T-helper 22 cell (primary cell): ENCODE measurements at places on chromosomes 6 and 20.

DNA sequence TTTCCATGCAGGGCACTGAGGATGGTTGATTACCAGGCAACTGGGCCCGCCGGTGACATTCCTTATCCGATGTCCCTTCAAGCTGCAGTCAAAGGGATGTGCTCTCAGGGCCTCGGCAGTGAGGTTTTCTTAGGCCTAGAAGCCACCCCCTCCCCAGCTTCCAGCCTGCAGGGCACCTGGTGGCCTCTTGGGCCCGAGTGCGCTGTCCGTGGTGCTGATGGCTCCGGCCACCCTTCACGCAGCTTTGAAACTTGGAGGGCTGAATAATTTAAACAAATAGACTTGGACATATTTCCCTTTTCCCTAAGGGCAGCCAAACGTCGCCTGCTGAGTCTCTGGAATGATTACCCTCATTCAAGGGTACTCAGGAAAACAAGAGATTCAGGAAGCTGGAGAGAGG is 8.9 kb upstream of the MLN start:
- no peak for DNase-seq

DNA sequence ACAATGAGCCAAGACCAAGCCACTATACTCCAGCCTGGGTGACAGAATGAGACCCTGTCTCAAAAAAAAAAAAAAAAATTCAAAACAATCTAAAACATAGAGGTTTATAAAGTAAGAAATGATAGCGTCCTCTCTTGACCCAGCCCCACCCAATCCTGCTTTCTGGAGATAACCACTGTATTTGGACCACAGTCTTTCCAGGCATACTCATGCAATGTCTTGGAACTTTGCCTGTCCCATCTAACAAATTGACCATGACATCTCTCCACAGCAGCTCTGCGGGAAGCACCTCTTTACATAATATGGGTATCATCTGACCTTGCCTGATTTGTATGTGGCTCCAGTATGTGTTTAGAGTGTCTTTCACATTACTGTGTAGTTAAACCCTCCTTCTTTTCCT is 9.1 kb upstream of the SHLD1 start:
- no peak for DNase-seq

DNA sequence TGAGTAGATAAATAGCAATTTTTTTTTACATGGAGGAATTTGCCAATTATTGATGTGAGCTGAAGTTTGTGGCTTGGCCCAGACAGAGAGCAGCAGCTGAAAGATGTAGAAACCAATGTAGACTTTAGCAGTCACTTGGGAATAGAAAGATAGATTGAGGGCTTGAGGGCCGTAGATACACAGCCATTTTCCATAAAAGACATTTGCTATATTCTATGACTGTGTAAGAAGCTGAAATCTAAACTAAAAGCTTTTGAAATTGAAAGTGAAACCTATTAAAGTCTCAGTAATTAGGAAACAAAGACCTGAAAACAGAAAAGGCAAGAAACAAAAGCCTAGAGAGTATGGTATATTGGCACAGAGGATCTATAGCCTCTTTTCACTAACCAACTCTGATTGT is 332.7 kb downstream of the CENPW start:
- DNase-seq = no peak

GRCh38 chr6:56491606-56492328 is 150.9 kb downstream of the DST start:
- no peak for DNase-seq

DNA sequence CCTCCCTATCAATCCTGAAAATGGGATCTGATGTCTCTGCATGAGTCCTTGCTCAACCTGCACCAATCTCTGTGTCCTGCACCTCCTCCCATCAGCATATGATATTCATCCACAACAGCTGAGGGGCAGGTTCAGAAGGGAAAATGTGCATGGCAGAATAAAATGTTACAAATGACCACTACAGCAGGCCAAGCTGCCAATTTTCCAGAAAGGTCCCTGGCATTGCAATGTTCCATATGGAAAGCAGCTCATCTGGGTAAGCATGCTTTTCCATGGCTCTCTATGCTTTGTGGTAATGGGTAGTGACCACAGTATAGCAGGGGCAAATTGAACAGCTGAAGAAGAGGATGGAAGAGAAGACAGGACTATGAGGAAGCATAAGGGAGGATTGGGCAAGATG is 841.2 kb upstream of the FLRT3 start:
- DNase-seq = no peak

GRCh38 chr6:123962508-123962907 is 158.8 kb downstream of the NKAIN2 start:
- no peak for DNase-seq

DNA sequence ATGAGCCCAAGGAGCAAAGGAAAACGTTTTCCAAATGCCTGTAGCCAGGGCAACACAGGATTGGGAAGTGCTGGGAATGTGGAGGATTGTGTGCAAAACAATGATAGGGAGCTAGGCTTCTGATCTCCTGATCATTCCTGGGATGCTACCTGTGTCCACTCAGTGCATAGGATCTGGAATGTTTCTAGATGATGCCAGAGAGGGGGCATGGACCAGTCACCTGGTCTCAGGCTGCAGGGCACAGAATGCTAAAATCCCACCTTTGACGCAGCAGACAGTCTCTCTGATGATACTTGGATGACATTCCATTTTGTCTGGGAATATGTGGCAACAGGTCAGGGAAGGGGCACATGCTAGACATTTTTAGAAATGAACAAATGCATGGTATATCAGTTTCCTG is 128.9 kb downstream of the CLIC5 start:
- DNase-seq = no peak

DNA sequence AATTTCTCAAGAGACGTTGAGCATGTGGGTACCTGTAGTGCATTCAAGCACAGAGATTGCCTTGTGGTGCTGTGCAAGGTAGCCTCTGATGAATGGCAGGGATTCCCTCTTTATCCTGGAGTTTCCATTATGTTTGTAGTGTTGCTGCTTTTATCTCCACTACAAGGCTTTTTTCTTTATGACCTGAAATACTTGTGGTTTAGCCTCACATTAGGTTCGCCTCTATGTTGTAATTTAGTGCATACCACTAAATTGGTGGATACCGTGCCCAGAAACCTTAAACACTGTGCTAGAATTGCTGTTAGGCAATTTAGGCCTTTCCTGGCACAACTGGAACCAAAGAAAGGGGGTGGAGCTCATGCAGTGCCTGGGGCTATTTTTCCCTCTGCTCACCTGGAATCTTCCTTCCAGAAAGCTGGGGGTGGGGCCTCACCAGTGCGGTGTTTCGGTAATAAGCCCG is 76.8 kb downstream of the NCOA7 start:
- DNase-seq = no peak

- no peak for DNase-seq
Observed at GRCh38 chr6:70666706-70667105, 977 bp upstream of the SMAP1 start.

DNA sequence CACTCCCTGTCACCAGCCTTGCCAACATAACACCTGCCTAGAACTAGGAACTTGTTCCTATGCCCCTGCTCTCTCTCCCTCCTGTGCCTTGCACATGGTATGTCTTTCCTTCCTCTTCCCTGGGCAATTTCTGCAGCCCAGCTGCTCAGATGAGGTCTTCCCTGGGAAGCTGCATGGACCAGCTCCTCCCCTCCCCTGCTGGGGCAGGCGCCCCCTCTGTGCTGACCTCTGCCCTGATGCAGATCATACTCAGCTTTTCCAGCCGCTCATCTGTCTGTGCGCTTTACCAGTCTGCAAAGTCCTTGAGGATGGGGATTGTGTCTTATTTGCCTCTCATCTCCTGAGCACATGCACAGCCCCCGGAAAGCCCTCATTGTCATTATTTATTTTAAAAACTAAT is 161.8 kb downstream of the SCML4 start:
- no peak for DNase-seq

DNA sequence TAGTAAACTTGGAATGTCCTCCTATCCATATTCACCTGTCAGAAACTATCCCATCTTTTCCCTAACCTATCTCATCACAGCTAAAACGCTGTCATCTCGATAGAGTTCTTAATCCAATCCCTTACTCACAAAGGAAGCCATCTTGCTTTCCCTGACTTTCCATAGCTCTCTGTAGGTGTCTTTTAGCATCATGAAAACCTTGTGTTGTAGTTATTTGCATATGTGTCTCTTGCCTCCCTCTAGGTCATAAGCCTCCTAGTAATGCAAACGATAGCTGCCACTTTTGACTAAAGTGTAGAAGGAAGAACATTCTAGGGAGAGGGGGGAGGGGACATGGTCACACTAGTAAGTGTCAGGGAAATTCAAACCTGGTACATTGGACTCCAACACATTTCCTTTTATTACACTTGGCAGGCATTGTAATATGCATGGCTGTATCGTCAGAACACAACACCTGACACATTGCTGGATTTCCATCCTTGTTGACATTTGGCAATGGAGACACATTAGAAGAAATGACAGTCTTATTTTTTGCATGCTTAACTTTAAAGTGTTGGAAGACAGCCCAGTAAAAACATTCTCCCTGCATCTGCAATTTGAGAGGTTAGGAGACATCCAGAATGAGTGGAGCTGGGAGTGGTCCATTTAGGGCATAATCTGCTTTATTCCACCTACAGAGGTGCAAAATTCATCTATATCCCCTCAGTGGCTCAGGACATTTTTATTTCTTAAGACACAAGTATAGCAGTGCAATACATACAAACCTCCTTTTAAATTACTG is 283.4 kb downstream of the HAO1 start:
- DNase-seq = no peak

DNA sequence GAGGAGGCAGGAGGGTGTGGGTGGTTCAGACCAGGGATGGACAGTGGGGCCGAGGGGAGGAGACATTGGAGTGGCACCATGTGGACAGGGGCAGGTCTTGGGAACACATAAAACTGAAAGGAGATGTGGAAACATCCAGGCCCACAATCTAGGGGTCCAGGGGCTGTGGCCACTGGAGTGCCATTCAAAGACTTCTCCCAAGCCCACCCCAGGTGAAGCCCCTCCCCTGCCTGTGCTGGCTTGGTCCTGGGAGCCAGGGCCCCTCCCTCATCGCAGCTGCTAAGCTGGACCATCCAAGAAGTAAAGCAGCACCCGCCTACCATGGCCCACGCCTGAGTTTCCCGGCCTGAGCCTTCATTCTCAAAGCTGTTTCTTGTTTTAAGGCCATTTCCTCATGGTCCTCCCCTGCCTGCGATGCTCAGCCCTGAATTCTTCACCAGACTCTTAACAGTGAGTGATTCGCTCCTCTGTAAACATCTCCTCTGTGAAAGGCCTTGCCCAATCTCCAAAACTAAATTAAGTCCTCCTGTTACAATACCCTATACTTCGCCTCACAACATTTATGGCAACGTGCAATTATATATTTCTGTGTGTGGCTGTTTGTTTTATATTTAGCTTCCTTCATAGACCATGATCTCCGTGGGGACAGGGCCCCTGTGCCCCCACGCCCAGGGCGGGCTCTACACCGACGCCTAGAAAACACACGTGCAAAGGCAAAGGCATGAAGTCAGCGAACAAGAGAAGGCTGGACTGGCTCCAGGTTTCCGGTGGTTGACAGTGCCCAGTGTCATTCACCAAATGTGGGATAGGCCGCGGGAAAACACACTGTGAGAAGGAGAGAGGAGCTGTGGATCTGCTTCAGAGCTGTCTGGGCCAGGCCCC is 267.8 kb downstream of the ERMARD start:
- DNase-seq = no peak

- DNase-seq = no peak
Observed at GRCh38 chr20:49395183-49395582, 87.3 kb downstream of the KCNB1 start.

DNA sequence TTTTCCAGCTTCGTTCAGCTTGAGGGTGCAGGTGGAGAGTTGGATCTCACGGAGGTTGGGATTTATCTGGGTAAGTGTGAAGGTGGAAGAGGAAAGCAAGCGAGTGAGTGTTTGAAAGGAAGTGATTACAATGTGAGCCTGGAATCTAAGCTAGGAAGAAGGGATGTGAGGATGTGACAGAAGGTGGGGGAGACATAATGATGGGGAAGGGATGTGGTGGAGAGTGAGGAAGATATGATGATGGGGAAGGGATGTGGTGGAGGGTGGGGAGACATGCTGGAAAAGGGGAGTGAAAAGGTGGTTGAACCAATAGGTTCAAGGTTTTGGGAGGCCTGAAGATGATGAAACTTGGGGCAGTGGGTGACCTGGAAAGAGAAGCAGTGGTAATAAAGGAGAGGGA is 23.2 kb downstream of the KIAA1755 start:
- no peak for DNase-seq

GRCh38 chr6:158185729-158186456 is 17.7 kb downstream of the GTF2H5 start:
- DNase-seq = no peak

DNA sequence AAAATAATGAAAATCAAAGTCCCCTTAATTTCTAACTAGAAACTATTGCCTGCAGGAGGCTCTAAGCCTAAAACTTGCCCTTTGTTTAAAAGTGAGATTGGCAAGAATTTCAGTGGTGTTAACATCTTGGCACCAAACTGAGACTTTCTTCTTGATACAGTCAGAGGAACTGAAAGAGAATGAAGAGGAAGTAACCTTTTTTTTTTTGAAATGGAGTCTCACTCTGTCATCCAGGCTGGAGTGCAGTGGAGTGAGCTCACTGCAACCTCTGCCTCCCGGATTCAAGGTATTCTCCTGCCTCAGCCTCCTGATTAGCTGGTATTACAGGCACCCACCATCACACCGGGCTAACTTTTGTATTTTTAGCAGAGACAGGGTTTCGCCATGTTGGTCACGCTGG is 3.6 kb downstream of the DOP1A start:
- no peak for DNase-seq

DNA sequence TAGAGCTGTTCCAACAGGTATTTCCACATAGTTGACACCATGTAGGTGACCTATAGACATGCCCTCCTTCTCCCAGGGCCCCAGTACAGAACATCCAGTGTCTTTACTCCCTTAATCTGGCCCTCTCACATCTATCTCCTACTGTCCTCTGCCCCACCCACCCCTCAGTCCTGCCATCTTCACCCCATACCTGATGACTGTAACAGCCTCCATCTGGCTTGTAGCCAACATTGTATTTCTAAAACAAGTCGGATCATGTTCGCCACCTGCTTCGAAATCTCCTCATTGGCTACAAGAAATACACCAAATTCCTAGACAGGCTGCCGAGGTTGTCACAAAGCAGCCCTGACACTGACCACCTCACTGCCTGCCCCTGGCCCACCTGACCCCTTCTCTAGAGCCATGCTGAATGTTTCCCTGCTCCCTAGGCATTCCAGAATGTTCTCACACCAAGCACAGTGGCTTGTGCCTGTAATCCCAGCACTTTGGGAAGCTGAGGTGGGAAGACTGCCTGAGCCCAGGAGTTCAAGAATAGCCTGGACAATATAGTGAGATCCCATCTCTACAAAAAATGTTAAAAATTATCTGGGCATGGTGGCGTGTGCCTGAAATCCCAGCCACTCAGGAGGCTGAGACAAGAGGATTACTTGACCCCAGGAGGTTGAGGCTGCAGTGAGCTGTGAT is 6.0 kb downstream of the ZC3H12D start:
- DNase-seq = no peak

DNA sequence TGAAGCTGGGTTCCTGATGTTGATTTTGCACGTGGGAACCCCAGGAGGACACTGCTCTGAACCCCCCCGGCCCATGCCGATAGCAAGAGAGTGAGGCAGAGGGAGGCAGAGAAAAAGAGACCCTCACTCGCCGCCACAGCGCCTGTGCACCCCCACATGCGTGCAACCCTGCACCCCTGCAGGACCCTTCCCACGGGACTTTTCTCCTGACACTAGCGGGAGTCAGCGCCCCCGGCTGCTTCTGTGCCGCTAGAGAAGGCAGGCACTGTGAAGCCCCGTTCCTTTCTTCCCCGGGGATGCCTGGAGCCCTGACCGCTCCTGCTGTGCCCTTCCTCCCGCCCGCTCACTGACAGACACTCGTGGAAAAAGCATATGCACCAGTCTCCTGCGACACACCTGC is 67.4 kb downstream of the GMPR start:
- DNase-seq = no peak

GRCh38 chr6:74356391-74356790 is 660.4 kb downstream of the CD109 start:
- DNase-seq = no peak
